ENCODE measurements at places on chromosomes 4 and X.

DNA sequence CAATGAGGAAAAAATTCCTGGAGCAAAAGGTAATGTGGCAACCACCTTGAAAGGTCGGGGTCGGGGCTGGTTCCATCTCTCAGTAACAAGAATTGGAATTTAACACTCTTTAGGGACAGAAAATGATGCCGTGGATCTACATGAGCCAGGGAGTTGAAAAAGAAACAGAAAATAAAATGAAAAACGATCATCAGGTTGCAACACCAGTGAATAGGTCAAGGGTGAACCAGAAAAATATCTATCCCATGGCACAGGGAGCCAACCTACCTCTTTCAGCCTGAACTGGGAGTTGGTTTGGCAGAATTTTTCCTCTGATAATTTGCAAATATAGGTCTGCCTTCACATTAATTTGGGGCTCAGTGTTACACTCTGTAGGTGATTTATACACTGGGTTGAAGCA is 93.7 kb downstream of the C4orf33 start:
- no peak overlapping the region for H3K4me3 ChIP-seq
- no peaks in the 10 kb centered on the region for H3K4me1 ChIP-seq
- H3K27ac ChIP-seq: no peak overlapping the region
- no peaks in the 10 kb centered on the region for H3K36me3 ChIP-seq

DNA sequence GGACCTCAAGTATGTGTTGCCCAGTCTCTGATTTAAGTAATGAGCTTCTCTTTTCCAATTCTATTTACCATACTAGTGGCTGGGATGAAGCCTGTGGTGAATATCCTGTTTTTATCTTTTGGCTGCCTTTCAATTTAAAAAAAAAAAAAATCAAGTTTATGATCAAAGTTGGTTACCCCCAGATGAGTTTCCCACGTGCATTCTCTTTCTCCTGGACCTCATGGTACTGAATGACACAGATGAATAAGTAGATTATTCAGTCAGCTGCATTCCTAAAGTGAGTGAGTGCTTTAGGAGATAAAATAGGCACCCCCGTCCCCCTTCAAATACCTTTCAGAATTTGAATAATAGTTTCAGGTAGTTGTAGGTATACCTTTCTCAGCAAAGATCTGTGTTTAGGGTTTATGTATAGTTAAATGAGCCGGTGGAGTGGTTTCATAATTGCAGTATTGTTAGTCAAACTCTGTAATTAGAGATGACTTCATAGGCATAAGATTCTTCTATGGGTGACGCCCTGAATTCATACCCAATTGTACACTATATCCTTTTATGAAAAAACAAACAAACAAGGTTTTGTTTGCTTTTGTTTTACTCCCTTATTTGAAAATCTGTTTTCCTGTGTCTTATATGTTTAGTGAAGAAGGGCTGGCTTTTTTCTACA is 41.9 kb downstream of the PLS3 start:
- no peaks in the 10 kb centered on the region for H3K4me1 ChIP-seq
- H3K36me3 ChIP-seq: no peaks in the 10 kb centered on the region
- no peaks in the 10 kb centered on the region for H3K27me3 ChIP-seq

- no peaks in the 10 kb centered on the region for H3K27me3 ChIP-seq
- no peak overlapping the region for H3K4me3 ChIP-seq
- H3K36me3 ChIP-seq: no peaks in the 10 kb centered on the region
- H3K4me1 ChIP-seq: no peaks in the 10 kb centered on the region
These were observed 5.1 kb downstream of the SEPTIN6 start for GRCh38 chrX:119687661-119688413.

DNA sequence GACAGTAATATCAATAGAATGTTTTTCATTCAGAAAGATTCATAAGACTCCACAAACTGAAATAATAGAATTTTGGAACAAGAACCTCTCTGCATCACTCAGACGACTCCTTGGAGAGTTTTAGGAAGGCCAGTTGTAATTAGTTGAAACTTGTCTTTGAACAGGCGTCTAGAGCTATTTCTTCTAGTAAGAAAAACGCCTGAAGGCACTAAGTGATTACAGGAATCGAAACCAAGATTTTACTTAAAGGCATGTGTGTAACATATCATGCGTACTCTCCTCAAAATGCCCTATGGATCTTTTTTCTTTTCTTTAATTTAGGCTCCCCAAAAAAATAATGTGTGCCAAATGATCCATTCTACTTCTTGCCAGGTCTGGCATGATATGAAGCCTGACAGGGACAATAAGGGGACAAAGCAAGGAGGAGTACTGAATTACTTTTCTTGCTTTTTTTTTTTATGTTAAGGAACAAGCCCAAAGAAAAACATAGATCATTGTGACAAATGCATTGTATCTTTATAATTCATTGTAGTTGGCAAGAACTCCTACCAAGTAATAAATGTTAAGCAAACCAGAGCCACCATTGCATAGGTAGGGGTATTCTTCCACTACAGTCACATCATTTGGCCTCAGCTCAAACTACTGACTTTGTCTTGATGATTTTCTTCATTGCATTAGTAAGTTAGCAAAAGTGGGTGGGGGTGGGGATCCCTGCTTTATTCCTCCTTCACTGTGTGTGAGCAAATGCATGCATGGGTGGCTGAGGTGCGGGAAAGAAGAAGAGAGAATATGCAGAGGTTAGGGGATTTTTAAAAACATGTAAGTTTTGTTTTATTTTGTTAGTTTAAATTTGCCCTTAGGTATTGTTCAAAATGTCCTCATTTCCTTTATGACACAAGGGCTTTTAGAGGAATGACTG is 79.9 kb upstream of the ATOH1 start:
- H3K4me3 ChIP-seq: no peak overlapping the region
- no peaks in the 10 kb centered on the region for H3K4me1 ChIP-seq
- DNase-seq: no peak
- no peaks in the 10 kb centered on the region for H3K36me3 ChIP-seq
- H3K27me3 ChIP-seq: no peaks in the 10 kb centered on the region
- no peak overlapping the region for H3K27ac ChIP-seq

GRCh38 chr4:147862043-147862692 is 130.3 kb downstream of the ARHGAP10 start:
- H3K4me3 ChIP-seq: no peak overlapping the region
- H3K36me3 ChIP-seq: no peaks in the 10 kb centered on the region
- H3K4me1 ChIP-seq: no peaks in the 10 kb centered on the region
- no peaks in the 10 kb centered on the region for H3K27me3 ChIP-seq
- H3K27ac ChIP-seq: no peak overlapping the region
- peak; percentile 24 for DNase-seq

DNA sequence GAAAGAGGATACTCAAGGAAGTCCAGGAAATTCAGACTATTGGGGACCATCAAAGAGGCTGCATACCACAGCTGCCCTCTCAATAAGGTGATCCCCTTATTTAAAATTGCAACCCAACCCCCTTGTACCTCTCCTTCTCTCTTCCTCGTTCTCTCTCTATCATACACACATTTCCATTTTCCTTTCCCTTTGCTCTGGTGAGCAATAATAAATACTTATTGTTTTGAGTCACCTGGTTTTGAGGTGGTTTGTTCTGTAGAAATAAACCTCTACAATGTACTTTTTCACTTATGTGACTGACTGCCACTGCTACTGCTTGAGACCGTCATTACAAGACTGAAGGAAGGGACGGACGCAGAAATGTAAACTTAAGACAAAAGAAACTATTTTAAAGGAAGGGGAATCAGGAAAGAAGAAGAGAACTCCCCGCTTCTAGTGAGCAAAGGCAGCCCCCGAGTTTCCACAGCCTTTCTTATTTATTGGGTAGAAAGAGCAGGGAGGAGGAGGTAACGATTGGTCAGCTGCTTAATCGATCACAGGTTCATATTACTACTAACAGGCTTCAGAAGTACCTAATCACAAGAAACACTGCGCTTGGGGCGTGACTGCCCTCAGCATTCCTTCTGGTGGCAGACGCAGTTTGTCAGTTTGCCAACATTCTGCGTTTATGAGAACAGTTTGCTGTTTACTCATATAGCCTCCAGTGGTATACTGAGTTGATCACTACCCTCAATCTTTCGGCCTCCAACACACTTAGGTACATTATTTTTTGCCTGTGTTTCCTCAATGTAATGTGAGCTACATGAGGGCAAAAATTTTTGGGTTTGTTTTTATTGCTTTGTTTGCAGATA is 16.9 kb upstream of the TMEM165 start:
- DNase-seq: no peak
- H3K27me3 ChIP-seq: no peaks in the 10 kb centered on the region
- H3K36me3 ChIP-seq: no peaks in the 10 kb centered on the region
- H3K4me3 ChIP-seq: no peak overlapping the region

DNA sequence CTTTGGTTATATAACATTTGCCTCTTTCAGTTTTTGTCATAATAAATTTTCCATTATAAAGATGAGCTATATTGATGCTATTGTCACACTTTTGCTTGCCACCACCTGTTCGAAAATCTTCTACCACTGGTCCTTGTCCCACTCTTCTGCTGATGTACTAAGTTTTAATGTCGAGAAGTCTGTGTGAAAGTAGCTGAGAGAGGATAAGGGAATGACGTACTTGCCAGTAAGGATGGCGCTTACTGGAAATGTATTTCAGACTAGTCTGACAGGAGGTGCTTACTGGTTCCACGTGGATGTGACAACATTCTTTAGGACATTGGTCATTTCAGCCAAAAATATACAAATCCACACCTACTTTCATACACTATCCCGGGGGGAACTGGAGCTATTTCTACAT is 132.7 kb upstream of the NR3C2 start:
- H3K27me3 ChIP-seq: no peaks in the 10 kb centered on the region
- H3K4me1 ChIP-seq: no peaks in the 10 kb centered on the region
- no peak overlapping the region for H3K27ac ChIP-seq
- H3K36me3 ChIP-seq: no peaks in the 10 kb centered on the region

- peaks cover 12% of the 10 kb centered on the region for H3K4me1 ChIP-seq
- no peak overlapping the region for H3K4me3 ChIP-seq
- H3K27ac ChIP-seq: no peak overlapping the region
- DNase-seq: peak; percentile 38
These were observed 103.2 kb upstream of the LANCL3 start for GRCh38 chrX:37468124-37468739.

DNA sequence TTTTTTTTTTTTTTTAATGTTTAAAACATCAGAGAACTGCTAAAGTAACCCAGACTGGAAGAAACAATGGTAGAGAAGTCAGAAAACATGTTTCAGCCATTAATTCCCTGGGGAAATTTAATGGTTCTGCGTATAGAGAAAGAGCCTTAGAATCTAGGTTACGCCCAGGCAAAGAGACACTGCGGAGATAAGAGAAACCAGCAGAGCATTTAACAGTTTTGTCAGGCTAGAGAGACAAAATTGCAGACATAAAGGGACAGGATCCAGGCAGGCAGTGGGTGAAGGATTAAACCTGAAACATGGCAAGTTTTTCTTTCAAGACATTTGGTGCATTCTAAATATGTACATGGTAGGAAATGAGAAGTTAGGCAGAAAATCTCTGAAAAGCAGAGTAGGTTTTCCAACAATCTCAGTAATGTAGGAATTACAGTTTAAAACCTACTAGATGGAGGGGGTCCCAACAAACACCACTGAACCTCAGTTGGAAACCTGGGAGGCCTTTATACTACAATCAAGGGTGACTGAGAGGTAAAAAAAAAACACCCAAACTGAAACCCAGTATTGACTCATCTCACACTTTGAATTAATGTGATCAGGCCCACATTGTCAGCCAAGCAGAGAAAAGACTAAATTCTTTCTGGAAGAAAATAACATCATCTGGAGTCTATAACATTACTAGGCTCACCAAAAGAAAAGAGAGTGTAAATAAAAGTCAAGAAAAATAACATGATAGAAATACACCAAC is 254.2 kb upstream of the NWD2 start:
- H3K27ac ChIP-seq: no peak overlapping the region
- no peaks in the 10 kb centered on the region for H3K4me1 ChIP-seq
- H3K4me3 ChIP-seq: no peak overlapping the region

DNA sequence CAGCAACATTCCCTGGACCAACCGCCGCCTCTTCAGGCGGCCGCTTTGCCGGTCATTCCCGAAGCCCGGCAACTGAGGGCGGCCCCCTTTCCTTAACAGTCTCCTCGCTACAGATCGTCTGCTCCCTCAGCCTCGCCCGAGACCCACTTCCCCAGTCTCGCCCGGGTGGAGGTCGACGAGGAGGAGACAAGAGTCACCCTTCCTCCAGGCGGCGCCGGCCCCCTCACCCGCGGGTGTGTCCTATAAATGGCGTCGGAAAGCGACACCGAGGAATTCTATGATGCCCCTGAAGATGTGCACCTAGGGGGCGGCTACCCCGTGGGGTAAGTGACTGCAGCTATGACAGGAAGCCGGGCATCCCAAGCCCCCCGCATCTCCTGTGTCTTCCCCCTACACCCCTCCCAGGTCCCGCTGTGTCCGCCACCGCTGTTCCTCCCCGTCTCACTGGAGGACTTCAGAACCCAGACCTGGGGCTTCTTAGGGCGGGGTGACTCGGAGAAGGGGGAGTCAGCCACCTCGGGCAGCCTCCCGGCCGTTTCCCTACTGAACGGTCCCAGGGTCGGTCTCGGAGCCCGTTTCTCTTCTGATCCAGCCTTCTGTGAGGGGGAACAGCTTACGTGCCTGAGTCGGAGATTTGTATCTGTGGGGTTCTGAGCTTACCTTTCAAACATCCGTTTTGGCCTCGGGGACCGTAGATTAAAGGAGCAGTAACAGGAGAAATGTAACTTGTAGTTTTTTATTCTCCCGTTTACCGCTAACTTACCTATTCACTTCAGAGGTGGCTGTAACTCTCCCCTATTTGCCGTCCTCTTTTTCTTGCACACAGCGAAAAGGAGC is 570 bp downstream of the WDR44 start:
- H3K36me3 ChIP-seq: no peaks in the 10 kb centered on the region
- no peaks in the 10 kb centered on the region for H3K4me1 ChIP-seq
- no peaks in the 10 kb centered on the region for H3K27me3 ChIP-seq
- peak overlapping the region; percentile 58 for H3K4me3 ChIP-seq

DNA sequence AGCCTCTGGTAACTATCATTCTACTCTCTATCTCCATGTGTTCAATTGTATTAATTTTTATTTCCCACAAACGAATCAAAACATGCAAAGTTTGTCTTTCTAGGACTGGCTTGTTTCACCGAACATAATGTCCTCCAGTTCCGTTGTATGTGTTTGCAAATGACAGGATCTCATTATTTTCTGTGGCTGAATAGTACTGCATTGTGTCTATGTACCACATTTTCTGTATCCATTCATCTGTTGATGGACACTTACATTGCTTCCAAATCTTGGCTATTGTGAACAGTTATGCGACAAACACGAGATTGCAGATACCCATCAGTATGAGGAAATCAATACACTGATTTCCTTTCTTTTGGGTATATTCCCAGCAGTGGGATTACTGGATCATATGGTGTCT is 8.4 kb upstream of the LDOC1 start:
- no peak overlapping the region for H3K27ac ChIP-seq
- no peak for DNase-seq
- H3K4me3 ChIP-seq: no peak overlapping the region
- H3K4me1 ChIP-seq: no peaks in the 10 kb centered on the region
